CD8-positive, alpha-beta memory T cell (primary cell): ENCODE measurements at places on chromosomes 3 and 15. TPM values are rescaled to one million over a fixed set of nuclear protein-coding genes. Genes with fewer than 3 reads are reported as not detected.

Gene SLC9C1
- not detected for total RNA-seq

Gene TPRG1
- total RNA-seq = 28.6 TPM

Gene LMAN1L
- total RNA-seq = 0.27 TPM

Gene ZBBX
- not detected for total RNA-seq

Gene SLC38A3
- not detected for total RNA-seq

DNA sequence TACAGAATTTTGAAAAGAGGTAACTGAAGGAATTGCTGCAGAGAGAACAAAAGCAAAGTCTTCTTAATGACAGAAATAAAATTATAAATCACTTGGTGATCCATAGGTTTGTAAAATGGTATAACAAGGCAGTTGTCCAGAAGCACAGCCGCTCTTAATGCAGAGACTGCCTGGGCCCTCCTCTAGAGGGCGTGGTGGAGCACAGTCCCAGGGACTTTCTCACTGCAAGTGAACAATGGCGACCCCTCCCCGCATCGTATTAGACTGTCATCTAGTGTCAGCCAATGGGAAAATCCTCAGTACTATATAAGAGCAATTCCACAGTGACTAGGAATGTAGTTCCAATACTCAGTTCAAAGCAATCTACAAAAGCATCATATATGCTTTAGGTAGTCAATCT, 26.4 kb upstream of the ZBED2 start:
- no peak overlapping the region for H3K27ac ChIP-seq
- no peak overlapping the region for H3K4me3 ChIP-seq
- peaks cover 16% of the 10 kb centered on the region for H3K36me3 ChIP-seq

GRCh38 chr3:187823746-187824145, 78.5 kb upstream of the BCL6 start:
- no peak overlapping the region for H3K4me3 ChIP-seq
- H3K4me1 ChIP-seq = peaks cover 21% of the 10 kb centered on the region
- H3K27me3 ChIP-seq = no peaks in the 10 kb centered on the region
- H3K27ac ChIP-seq = no peak overlapping the region

GRCh38 chr15:74829486-74829885, 3.1 kb downstream of the CPLX3 start:
- H3K27me3 ChIP-seq = peaks cover 15% of the 10 kb centered on the region
- no peak overlapping the region for H3K27ac ChIP-seq
- no peaks in the 10 kb centered on the region for H3K36me3 ChIP-seq

GRCh38 chr15:51201581-51201980, 106.9 kb upstream of the TNFAIP8L3 start:
- H3K27ac ChIP-seq = no peak overlapping the region
- H3K36me3 ChIP-seq = no peaks in the 10 kb centered on the region
- no peaks in the 10 kb centered on the region for H3K27me3 ChIP-seq
- H3K4me1 ChIP-seq = no peaks in the 10 kb centered on the region

DNA sequence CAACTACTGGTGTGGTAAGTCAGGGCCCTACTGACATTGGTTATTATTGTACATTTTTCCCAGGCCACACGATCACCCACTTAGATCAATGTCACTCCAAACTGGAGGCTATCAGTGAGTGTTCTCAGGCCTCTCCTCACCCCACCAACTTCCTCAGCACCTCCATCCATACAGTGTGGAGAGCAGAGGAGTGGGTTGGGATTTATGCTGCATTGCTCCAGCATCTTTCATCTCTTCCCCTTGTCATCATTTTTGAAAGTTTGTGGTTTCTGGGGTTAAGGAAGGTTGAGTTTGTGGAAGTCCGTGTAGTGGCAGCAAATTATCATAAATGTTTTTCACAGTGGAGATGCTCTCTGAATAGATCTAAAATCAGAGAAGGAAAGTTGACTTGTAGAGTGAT, 60.2 kb downstream of the TLNRD1 start:
- H3K4me1 ChIP-seq = no peaks in the 10 kb centered on the region
- H3K4me3 ChIP-seq = no peak overlapping the region
- H3K36me3 ChIP-seq = no peaks in the 10 kb centered on the region

DNA sequence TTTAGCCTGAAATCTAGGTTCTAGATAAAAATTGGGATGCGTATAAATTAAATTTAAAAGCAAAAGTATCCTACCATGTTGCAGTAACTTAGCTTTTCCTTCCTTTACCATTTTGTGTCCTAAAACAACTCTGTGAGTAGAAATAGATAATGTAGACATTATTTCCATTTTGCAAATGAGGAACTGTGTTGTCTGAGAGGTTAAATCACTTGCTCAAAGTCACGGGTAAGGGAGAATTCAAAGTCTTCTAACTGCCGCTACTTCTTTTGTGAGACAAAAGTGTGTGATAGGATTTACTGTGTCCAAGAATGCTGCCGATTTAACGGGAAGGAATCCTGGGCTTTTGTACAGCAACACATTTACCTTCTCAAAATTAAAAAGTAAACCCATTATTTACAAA, 40.7 kb downstream of the MYO1E start:
- no peak overlapping the region for H3K27ac ChIP-seq
- DNase-seq = no peak
- H3K27me3 ChIP-seq = no peaks in the 10 kb centered on the region
- no peaks in the 10 kb centered on the region for H3K4me1 ChIP-seq
- no peak overlapping the region for H3K4me3 ChIP-seq
- no peaks in the 10 kb centered on the region for H3K36me3 ChIP-seq

- H3K27ac ChIP-seq = peak overlapping the region; percentile 88
- H3K27me3 ChIP-seq = no peaks in the 10 kb centered on the region
- H3K4me1 ChIP-seq = peaks cover 28% of the 10 kb centered on the region
- peak overlapping the region; percentile 63 for H3K4me3 ChIP-seq
- no peaks in the 10 kb centered on the region for H3K36me3 ChIP-seq
These were observed 604 bp downstream of the CCPG1 start for GRCh38 chr15:55407498-55408011.

- no peak overlapping the region for H3K4me3 ChIP-seq
- H3K4me1 ChIP-seq = no peaks in the 10 kb centered on the region
- no peak overlapping the region for H3K27ac ChIP-seq
- no peaks in the 10 kb centered on the region for H3K27me3 ChIP-seq
These were observed 227.7 kb downstream of the ZNF621 start for GRCh38 chr3:40752492-40752891.

- no peak overlapping the region for H3K27ac ChIP-seq
- no peak for DNase-seq
- H3K27me3 ChIP-seq = no peaks in the 10 kb centered on the region
- H3K4me3 ChIP-seq = no peak overlapping the region
These were observed 56.4 kb downstream of the ZNF860 start for GRCh38 chr3:32037932-32038267.

DNA sequence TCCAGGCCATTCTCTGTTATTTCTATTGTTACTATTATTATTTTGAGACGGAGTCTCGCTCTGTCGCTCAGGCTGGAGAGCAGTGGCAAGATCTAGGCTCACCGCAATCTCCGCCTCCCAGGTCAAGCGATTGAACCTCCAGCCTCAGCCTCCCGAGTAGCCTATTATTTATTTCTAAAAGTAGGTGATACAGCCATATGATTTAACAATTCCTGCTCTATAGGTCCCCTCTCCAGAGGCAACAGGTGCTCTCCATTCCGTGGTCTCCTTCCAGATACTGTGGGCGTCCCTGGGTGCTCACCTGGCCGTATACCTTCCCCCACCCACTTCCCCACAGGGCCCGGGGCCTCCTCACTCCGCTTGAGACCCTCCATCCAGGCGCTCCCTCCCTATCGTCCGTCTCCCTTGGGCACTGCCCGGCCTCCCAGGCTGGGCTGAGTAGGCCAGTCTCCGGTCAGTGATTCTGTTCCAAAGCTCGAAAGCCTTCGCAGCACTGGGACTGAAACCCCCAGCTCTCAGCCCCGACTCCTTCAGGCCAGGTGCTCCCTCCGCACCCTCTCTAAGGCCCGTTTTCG, 708 bp upstream of the PTPN23 start:
- H3K4me3 ChIP-seq = peak overlapping the region; percentile 78
- H3K4me1 ChIP-seq = peaks cover 28% of the 10 kb centered on the region
- DNase-seq = no peak
- H3K27ac ChIP-seq = peak overlapping the region; percentile 98
- no peaks in the 10 kb centered on the region for H3K36me3 ChIP-seq

DNA sequence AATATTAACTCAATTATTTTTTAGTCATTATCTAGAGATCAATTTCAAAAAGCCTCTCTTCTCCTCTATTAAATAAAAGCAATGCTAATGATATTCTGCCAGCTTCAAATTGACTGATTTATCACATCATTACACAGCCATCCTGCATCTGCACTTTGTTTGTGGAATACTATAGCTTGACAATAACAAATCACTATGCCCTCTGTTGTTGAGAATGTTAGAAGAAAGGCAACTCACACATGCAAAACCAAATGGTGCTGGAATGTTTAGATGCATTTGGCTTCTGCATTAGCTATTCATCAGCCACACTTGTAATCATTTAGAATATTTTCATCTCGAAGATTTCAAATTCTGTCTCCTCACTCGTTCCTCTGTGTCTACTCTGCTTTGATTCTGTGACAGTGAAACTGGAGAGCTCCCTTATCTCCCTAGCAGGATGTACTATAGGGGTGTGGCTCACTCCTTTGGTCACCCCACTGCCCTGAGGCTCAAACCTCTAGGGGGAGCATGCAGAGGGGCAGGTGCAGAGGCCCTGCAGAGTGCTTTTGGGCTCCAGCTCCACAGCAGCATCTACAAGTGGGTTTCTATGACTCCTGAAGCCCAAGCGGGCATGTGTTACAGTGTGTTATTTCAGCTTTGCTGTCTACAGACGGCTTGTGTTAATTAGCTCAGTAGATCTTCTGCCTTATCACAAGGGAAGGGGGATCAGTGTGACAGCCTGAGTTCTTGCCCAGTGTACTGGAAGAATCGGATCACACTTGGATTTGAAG, 454.1 kb upstream of the BCHE start:
- DNase-seq = no peak
- no peaks in the 10 kb centered on the region for H3K27me3 ChIP-seq
- no peaks in the 10 kb centered on the region for H3K36me3 ChIP-seq
- no peak overlapping the region for H3K27ac ChIP-seq
- H3K4me1 ChIP-seq = no peaks in the 10 kb centered on the region

DNA sequence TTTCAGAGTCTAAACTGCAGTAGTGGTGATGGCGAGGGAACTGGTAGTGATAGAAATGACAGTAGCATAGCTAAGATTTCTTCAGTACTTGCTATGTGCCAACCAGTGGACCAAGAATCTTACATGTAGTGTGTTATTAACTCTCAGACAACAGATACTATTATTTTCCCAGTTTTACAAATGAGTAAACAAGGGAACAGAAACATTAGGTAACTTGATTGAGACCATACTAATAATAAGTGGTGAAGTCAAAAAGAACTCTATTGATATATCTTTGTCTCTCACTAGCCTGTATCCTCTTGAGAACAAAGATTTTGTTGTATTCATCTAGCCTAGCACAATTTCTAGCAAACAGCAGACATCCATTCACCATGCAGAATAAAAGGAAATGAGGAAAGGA, 250.1 kb downstream of the ZBTB20 start:
- no peak overlapping the region for H3K27ac ChIP-seq
- no peaks in the 10 kb centered on the region for H3K27me3 ChIP-seq
- no peaks in the 10 kb centered on the region for H3K4me1 ChIP-seq
- DNase-seq = no peak
